ENCODE measurements at places on chromosomes 1 and 21.

- DNase-seq: no peak
Measured at GRCh38 chr1:13935336-13935735, 235.3 kb downstream of the PRDM2 start.

GRCh38 chr1:23376890-23377811 lies 7.5 kb upstream of the ZNF436 start:
- DNase-seq: no peak

- no peak for DNase-seq
Measured at GRCh38 chr1:19157653-19158052, 52.4 kb downstream of the UBR4 start.

DNA sequence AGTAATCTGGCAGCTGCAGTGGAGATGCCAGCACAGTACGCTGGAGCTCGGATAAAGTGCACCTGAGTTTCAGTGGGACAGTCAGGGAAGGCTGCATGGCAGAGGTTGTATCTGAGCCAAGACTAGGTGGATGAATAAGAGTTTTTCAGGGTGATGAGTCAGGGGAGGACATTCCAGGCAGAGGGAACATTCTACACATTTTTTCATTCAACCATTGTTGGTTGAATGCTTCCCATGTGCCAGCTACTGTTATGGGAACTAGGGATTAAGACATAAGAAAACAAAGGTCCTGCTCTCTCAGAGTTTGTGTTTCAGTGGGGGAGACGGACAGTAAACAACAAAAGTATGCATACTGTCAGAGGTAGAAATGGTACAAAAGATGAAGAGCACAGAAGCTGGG lies 5.2 kb downstream of the LEPR start:
- DNase-seq: no peak

DNA sequence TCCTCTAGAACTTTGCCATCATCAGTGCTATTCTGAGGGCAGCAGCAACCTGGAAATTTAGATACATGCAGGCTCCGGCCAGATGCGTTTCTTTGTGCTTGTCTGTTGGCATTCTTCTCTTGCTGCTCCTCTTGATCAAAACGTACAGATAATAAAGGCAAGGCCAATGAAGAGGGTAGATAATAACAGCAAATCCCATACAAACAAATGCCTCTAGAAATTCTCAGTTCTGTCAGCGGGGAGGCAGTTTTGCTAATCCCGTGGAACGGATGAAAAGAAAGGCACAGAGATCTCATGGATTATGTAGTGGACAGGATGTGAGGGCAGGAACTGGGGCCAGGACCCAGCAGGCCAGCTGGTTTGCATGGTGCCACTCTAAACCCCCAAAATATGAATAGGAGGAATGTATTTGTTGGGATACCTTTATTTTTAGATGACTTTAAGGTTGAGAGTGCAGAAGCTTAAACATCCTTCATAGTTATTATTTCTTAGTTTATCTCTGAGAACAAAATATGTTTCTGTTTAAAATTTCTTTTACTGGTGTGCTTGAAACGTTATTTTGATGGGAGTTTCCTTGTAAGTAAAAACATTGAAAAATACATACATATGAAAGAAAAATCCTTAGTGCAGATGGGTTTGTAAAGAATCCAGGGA lies 1.5 kb downstream of the ITSN1 start:
- DNase-seq: no peak

GRCh38 chr21:29843804-29844203 lies 96.0 kb downstream of the GRIK1 start:
- DNase-seq: no peak

GRCh38 chr21:42471206-42471605 lies 24.8 kb downstream of the RSPH1 start:
- no peak for DNase-seq

GRCh38 chr1:230205719-230206198 lies 138.7 kb downstream of the GALNT2 start:
- DNase-seq: no peak

DNA sequence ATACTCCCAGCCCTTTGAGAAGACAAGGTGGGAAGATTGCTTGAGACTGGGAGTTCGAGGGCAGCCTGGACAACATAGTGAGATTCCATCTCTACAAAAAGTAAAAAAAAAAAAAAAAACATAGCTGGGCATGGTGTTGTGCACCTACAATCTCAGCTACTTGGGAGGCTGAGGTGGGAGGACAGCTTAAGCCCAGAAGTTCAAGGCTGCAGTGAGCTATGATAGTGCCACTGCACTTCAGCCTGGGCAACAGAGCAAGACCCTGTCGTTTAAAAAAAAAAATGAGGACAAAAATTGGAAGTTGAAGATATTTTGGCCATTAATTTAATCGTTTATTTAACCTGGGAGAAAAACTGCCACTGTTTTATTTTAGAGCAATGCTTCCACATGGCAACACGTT lies 1.1 kb downstream of the URB1 start:
- no peak for DNase-seq

GRCh38 chr1:179302070-179302469 lies 8.5 kb downstream of the SOAT1 start:
- no peak for DNase-seq

GRCh38 chr1:11649624-11650330 lies 4.5 kb downstream of the FBXO2 start:
- no peak for DNase-seq

GRCh38 chr1:62318320-62318755 lies 896 bp downstream of the KANK4 start:
- DNase-seq: no peak

GRCh38 chr1:1881727-1882126 lies 9.2 kb downstream of the GNB1 start:
- DNase-seq: no peak

GRCh38 chr1:1937061-1937460 lies 18.0 kb upstream of the TMEM52 start:
- no peak for DNase-seq

DNA sequence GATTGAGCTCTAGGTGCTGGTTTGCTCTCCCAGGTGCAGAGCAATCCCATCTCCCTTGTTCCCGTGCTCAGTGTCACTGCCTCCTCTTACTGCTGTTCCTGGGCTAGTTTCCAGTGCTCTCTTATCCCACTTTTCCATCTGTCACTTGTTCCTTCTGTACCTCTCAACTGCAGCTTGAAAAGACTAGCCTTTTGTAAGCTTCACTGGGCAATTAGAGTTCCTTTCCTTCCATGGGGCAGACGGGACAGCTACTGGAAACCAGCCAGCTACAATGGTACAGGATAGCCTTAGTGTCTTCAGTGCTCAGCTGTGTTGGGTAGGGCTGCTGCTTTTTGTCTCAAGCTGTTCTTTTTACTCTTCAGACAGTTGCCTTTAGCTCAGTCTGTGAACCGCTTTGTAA lies 31.6 kb downstream of the AGT start:
- no peak for DNase-seq

DNA sequence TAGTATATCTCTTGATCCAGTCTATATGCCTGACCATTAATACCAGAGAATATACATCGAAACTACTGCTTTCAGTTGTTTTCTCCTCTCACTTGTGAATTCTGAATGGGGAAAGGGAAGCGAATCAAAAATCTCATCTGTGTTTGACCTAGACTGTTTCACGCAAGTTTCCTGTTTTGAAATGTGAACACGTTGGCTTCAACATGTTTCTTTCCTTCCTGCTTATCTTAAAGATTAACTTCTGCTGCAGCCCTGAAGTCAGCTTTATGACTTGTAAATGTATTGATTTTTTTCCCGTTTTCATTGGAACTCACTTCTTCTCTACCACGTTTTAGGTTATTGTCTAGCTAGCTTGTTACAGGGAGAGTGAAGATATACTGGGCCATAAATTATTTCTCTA lies 49.9 kb downstream of the SNX27 start:
- DNase-seq: peak; percentile 67

- DNase-seq: peak; percentile 57
Measured at GRCh38 chr1:42955311-42956063, 3.2 kb downstream of the SLC2A1 start.

DNA sequence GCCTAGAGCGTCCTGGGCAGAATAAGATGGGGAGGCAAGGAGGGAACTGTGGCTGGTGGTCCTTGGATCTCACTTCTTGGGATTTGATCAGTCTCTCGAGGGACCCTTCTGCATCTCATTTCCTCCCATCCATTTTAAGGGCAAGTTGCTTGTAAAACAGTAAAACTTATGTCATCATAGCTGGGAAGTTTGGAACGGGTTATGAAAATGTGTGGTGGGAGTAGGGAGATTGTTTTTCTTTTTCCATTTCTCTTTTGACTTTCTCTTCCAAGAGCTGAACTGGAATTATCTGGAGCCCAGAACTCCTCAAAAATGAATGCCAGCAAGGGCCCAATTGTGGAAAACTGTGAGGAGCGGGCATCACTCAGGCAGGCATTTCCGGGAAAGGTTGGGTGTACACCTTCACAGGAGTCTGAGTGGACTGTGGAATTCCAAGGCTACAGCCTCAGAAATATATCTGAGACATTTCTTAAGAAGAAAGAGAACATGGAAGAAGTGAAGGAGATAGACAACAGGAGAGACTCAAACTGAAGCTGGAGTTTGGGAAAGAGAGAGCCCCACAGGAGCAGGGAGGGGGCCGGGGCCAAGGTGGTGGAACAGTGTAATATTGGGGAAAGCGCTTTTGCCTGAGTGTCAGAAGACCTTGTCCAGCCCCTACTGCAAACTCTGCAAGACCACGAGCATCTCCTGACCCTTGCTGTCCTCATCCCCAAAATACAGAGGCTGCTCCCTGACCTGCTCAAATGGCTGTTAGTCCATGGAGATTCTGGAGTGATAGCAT lies 185.1 kb downstream of the FOXD2 start:
- no peak for DNase-seq

- peak; percentile 21 for DNase-seq
Measured at GRCh38 chr1:223556414-223557129, 108.9 kb downstream of the CAPN8 start.

DNA sequence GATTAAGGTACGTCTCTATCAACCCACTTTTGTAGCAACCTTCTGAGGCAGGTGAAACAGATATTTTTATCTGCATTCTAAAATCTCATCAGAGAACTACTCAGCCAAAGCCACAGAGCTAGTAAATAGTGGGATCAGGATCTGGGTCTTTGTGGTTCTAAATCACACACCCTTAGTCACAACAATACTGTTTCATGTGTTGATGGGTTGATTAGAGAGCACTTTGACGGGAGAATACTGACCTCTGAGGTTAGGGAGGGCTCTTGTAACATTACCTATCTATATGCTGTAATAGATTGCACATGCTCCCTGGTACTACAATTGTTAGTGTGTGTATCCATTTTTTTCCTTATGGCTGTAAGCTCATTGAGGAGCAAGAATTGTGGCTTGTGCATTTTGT lies 45.5 kb upstream of the CCDC190 start:
- no peak for DNase-seq

DNA sequence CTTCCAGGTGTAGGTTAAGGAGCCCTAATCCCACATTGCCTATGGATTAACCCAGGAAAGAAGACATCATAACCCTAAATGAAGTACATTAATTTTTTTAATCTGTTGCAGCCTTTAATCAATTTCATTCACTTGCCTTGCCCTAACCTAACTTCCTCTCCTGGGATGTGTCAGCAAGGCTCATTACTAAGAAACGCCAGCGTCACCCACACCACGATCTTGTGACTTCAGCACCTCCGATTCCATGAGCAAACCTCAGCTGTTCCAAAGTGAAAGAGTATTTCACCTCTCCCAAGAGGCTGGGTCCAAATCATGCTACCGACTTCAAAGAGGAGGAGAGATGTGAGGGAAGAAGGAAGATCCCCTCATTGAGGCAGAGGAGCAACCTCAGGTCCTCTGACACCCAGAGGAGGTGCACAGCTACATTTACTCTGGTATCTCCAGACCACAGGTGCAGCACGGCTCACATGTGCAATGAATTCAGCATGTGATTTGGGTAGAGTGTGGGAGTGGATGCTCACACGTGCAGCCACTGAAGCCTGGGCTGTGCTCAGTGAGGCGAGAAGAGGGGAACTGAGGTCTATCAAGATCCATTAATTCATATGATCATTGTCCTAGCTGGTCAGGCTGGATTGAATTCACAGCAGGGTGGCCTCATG lies 134.1 kb downstream of the SLC30A10 start:
- DNase-seq: no peak

Data from HL-60 (cell line).